ENCODE measurements at places on chromosomes 11 and 22.

GRCh38 chr11:12439615-12440014 lies 62.2 kb downstream of the PARVA start:
- DNase-seq: no peak

GRCh38 chr22:35940166-35940565 lies 88.5 kb downstream of the RBFOX2 start:
- DNase-seq: no peak

DNA sequence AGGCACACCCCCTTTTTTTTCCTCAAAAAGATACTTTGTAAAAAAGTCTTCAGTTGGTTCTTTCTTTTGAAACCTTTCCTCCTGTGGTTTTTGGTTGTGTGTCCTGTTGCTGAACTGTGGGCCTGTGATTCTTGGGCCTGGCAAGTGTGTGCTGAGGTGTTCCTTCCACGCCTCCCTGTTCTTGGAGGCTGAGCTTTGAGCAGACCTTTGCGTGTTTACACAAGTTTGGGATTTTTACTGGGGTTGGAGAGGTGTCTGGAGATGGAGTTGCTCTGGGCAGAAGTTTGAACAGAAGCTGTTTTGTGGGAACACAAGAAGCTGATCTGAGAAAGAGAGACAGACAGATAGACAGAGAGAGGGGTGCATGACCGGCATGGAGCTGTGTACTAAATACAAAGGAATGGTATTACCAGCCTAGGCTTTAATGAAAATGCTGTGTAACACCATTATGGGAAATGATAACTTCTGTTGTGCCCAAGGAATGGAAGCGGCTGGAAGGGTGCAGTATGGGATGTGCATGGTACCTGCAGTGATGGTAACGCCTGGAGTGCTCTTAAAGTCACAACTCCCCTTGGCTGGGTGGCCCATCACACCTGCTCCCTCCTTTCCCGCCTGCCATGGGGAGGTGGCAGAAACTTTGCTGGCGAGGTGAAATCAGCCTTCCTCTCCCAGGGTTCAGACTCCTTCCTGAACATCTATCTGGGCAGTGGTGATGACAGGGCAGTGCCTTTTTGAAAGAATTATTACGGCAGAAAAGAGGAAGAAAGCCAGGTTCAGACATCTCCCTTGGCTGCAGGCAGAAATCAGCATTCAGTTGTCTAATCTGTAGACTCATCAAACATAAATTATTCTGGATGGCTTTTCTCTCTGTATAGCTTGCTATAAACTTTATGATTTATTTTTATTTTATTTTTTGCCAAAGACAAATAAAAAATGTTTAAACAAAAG lies 70.4 kb downstream of the LDLRAD3 start:
- DNase-seq: no peak

- DNase-seq: no peak
These were observed 91.1 kb downstream of the PDE2A start for GRCh38 chr11:72583177-72583553.
